ENCODE measurements at places on chromosomes 5 and 9.

DNA sequence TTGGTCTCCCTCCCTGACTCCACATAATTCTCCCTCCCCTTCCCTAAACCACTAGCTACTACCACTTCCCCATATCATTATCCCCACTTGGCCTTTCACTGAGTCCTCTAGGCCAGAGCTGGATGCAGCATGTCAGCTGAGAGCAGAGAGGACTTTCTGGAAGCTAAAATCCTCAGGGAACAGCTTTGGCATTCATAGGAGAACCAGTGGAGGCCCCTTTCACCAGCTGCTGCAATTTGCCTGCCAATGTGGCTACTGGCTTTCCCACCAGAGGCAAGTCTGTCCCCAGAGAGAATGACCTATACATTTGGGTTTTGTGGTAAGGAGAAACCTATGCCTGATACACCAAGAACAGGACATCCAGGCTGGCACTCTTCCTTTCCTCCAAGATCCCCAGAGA is 14.4 kb downstream of the FAM219A start:
- DNase-seq = no peak

GRCh38 chr9:19663570-19663969 is 125.3 kb downstream of the SLC24A2 start:
- DNase-seq = no peak

DNA sequence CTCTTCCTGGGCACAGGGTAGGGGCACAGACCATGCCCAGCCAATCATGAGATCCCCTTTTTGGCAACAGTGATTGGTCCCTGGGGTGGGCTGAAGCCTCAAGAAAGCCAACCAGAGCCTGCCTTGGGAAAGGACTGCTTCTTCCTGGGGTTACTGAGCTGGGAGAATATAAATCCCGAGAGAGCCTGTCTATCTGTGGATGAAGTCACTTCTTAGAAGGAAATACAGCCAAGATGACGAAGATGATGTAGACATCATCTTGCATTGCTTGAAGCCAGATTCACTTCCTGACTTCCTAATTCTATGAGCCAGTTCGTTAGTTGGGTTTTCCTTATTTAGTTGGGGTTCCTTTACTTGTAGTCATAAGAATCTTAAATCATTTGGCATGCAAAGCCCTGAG is 50.1 kb upstream of the PWWP2A start:
- peak; percentile 95 for DNase-seq

GRCh38 chr5:132473019-132473531 is 17.5 kb downstream of the IRF1 start:
- DNase-seq = no peak

- no peak for DNase-seq
These were observed 459.7 kb downstream of the EBF1 start for GRCh38 chr5:158639881-158640592.

DNA sequence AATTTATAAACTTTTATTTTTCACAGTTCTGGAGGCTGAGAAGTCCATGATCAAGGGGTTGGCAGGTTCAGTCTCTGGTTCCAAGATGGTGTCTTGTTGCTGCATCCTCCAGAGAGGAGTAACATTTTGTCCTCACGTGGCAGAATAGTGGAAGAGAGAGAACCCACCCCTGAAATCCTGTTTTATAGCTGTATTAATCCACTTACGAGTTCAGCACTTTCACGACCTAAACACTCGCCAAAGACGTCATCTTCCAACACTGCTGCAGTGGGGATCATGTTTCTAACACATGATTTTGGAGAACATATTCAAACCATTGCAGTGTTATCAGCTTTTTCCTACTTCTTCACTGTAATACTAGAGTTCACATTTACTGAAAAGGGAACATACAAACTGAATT is 233.0 kb upstream of the ATP10B start:
- DNase-seq = no peak

DNA sequence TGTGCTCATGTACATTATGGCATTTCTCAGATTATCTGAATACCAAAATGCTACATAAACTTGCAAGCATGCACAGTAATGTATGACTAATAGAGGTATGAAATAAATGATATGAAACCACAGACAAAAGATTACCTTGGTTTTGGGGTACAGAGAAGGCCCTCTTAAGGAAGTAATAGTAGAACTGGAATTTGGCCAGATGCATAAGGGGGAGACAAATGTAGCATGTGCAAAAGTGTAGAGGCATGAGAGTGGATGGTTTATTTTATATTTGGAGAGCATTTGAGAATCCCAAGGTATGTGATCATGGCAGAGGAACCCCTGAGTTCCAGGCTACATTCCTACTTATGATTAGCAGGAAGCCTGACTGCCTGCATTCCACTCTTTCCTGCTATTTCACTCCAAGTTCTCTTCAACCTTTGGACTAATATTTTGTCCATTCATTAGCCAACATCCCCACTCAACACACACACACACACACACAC is 74.2 kb downstream of the MAMDC2 start:
- peak; percentile 62 for DNase-seq

GRCh38 chr9:76115396-76115795 is 224.9 kb downstream of the PCSK5 start:
- no peak for DNase-seq

GRCh38 chr9:36731068-36731956 is 158.6 kb downstream of the MELK start:
- DNase-seq = peak; percentile 18

DNA sequence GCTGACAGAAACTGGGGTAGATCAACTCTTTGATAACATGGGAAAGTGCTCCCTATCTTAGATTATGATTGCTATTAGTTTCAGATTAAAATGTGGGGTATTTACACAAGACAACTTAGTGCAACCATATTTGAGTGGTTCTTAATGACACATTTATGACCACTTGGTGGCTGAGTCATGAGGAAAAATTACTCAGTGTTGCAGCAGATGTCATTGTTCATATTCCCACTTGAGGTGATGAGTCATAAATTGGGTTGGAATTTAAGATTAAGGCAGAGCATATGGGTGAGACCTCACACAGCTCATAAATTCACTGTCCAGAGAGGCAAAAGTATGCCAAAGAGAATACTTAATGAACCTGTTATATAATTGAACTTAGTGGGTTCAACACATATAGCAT is 408.3 kb downstream of the DMRT2 start:
- DNase-seq = peak; percentile 67

- DNase-seq = no peak
These were observed 15.9 kb downstream of the PPP2R2B start for GRCh38 chr5:146862641-146863040.

- DNase-seq = no peak
These were observed 16.1 kb downstream of the ZFR start for GRCh38 chr5:32428426-32428825.

- DNase-seq = no peak
These were observed 696.5 kb downstream of the EFNA5 start for GRCh38 chr5:106974272-106974671.

DNA sequence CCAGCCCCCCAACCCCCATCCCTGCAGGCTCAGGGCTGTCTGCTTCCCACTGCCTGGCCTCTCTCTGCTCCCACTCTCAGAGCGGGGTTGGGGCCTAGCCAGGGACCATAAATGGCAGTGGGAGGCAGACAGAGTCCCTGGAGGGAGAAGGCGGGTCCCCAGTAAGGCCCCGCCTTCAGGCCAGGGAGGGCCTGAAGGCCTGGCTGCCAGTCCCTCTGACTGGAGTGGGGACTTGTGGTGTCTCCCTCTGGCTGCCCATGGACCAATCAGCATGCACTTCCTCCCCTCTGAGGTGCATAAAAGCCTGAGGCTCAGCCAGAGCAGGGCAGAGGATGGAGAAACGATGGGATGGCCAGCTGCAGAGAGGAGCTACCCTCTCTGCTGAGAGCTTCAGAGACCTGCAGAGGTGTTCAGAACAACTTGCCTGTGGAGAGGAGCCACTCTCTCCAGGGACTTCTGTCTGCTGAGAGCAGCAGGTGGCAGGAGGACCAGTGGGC is 2.7 kb upstream of the BTNL9 start:
- DNase-seq = no peak

DNA sequence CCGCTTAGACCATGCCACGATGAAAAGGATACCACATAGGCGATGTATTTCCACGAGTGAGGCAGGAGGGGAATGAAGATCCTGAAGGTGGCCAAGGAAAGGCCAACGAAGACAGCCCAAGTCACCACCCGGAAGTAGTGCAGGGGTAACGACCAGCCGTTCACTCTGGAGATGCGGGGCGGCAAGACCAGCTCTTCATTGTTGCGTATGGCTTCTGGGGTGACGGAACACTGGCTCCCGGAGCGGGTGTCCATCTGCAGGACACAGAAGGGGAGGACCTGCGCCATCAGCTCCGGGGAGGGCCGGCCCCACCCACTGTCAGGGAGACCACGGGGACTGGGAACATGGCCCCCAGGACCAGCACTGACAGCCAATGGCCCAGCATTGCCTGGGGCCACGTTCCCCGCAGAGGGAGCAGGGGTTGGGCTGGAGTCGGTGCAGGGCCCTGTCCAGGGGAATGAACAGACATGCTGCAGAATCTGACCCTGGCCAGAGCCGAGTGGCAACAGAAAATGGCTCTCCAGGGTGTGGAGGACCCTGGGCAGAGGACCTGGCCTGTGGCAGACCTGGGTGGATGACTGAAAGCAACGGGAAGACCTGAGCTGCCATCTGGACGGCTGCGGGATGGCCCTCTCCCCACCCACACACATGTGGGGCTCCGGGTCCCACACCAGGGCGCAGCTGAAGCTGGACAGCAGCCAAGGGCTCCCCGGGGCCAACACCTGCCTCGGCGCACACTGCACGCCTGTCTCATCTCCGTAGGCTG is 17.7 kb downstream of the ZDHHC11B start:
- DNase-seq = no peak

DNA sequence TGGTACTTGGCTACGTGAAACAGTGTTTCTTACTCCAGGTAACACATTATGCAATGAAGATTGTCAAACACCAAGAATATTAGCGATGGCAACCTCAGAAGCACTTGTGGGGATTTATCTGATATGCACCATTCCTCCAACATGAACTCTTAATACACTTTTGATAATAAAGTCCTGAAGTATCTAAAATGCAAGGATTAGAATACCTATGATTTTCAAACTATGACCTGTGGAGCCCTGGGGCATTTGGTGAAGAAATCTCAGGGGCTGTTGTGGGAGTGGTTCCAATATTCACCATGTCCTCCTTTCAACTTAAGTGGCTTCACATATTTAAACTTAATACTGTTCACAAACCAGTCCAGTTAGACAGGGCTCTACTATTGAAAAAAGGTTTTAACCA is 214.6 kb upstream of the POU5F2 start:
- no peak for DNase-seq

GRCh38 chr9:37037503-37038301 is 3.6 kb upstream of the PAX5 start:
- DNase-seq = no peak

- DNase-seq = no peak
These were observed 523.5 kb upstream of the ZNF608 start for GRCh38 chr5:125269926-125270325.

DNA sequence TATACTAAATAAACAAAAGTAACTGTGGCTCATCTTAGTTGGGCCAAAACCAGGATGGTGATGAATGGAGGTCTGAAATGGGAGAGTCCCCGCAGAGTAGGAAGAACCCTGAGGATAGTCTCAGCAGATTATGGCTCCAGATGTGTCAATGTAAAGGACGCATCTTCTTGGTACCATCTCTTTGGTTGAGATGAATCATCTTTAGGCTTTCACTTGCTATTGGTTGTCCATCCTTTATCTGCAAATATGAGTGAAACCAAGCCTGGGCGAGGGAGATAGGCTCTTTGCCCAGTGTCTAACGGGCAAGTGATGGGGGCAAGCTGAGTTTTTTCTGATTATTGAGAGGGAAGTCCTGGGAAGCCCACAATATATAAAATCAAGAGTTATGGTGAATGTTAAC is 19.4 kb upstream of the LCP2 start:
- DNase-seq = no peak
